ENCODE measurements at places on chromosomes 4 and X.

GRCh38 chr4:152245680-152246079 is 290.2 kb downstream of the FBXW7 start:
- DNase-seq: no peak

DNA sequence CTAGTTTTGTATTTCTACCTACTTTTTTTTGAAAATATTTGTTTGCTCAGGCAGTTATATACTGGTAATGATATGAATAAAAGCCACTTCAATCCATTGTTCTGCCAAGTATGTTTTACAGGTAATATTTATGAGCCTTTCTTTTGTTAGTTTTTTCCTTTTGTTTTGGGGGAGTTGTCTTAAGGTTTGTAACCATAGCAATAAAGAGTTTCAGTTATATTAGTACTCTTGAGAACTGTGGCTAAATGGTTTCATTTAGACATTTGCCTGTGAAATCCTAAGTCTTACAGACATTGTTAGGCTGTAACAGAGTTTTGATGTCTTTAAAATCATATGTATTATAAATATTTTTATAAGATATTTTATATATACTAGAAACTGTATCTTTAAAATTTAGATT is 150.1 kb downstream of the DIPK2B start:
- no peak for DNase-seq

DNA sequence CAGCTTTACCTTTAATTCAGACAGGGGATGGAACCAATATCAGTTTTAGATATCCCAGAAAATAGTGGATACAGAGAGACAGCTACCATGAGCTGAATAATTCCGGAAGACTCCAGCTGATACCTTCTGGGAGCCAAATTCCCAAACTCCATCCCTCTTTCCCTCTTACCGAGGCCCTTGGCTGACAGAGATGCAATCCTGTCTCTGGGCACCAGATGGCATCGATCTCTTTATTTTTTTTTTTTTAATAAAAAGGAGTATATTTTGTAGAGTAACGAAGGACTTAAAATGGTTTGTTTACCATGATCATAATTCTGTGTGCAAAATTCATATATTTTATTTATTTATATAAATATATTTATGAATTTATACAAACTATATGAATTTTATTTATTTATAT is 31.0 kb downstream of the RAB40A start:
- no peak for DNase-seq

- DNase-seq: peak; percentile 55
Observed at GRCh38 chrX:150693725-150694574, 754 bp downstream of the MTMR1 start.

GRCh38 chrX:129651756-129652564 is 2.8 kb downstream of the APLN start:
- no peak for DNase-seq

DNA sequence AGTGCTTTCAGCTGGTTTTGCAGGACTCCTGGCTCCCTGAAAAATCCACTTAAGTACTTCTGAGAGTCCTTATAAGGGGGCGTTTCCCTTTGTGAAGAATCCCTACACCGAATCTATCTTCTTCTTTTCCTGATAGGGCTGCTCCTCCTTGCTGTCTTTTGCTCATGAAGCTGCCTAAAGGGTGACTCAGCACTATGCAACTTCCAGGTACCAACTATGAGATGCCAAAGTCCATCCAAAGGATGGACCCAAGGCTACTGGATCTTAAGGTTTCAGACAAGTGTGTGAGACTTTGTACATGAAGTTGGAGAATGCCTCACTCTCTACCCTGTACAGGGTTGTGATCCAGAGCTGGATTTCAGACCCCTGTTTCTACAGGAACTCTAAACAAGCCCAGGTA is 485.0 kb upstream of the FAT1 start:
- DNase-seq: no peak

DNA sequence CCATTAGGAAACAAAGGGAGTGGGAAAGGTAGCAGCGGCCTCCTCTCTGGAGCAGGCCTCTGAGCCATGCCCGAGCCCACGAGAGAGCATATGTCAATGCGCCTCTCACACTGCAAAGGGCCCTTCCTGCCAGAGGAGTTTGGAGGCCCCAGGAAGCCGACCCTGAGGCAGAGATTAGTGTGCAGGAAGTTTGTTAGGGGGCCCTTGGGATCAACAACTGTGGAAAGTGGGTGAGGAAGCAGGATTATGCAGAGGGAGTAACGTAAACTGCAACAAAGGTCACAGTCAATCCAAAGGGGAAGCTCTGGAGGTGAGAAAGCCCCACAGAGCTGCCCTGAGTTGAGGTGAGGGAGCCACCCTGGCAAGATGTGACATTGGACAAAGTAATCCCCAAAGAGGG is 17.4 kb downstream of the RTL5 start:
- DNase-seq: no peak

- no peak for DNase-seq
Observed at GRCh38 chr4:6111354-6111960, 88.9 kb downstream of the JAKMIP1 start.

- DNase-seq: no peak
Observed at GRCh38 chr4:83618991-83619645, 83.2 kb downstream of the GPAT3 start.

- no peak for DNase-seq
Observed at GRCh38 chrX:118353081-118353850, 7.4 kb downstream of the WDR44 start.

DNA sequence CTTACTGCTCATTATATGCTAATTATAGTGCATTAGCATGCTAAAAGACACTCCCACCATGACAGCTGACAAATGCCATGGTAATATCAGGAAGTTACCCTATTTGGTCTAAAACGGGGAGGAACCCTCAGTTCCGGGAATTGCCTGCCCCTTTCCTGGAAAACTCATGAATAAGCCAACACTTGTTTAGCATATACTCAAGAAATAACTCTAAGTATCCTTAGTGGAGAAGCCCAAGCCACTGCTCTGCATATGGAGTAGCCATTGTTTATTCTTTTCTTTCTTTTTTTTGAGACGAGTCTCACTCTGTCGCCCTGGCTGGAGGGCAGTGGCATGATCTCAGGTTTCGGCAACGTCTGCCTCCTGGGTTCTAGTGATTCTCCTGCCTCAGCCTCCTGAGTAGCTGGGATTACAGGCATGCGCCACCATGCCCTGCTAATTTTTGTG is 15.5 kb downstream of the NUDT6 start:
- no peak for DNase-seq

DNA sequence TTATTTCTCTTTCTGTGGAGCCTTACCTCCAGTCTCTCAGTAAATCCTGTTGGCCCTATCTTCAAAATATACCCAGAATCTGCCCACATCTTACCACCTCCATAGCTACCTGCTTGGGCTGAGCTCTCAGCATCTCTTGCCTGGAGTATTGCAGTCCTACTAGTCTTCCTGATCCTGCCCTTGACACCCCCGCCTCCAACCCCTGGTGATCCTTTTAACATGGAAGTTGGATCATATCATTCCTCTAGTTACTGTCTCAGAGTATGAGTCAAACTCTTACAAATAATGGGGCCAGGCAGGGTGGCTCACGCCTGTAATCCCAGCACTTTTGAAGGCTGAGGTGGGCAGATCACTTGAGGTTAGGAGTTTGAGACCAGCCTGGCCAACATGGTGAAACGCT is 43.1 kb upstream of the SETD7 start:
- DNase-seq: no peak

DNA sequence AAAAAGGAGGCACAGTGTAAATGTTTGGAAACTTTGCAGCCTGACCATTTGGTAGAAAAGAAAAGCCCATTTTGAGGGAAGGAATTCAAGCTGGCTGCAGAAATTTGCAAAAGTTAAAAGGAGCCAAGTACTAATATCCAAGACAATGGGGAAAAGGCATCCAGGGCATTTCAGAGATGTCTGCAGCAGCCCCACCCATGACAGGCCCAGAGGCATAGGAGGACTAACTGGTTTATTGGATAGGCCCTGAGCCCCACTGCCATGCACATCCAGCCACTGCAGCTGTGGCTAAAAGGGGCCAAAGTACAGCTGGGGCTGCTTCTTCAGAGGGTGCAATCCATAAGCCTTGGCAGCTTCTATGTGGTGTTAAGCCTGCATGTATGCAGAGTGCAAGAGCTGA is 104.9 kb downstream of the HS3ST1 start:
- no peak for DNase-seq

GRCh38 chrX:69501429-69501828 is 2.7 kb upstream of the NALF2 start:
- DNase-seq: no peak

DNA sequence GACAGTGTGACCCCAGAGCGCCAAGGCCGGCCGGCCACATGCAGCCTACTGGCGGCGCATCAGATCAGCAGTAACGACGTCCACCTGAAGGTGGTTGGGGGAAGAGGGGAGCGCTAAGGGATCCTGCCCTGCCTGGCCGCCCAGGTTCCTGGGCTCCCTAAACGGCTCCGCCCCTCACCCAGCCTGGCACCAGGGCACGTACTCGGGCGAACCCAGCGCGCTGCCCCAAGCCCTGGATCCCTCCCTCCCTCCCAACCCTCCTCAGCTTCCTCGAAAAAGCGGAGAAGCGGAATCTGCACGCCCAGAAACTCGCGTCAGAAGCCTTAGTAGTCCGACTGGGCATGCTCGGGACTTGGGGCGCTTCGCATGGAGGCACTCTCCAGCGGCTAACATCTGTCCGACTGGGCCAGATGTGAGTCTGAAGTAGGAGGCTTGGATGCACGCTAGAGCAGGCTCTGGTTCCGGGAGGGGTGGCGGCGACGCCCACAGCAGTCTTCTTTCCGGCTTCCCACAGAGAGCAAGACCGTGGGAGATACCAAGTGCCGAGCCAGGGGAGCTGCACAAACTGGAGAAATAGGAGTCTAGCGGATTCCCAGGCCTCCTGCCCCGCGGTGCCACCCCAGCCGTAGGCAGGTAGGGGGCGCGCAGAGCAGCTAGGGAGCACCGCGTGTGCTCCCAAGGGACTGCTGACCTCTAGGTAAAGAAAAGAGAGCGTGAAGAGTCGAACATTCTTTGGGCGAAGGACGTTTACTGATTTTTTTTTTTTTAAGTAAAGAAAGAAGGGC is 114.3 kb upstream of the TEX13C start:
- DNase-seq: peak; percentile 5

- DNase-seq: no peak
Observed at GRCh38 chr4:2451821-2452785, 16.8 kb upstream of the RNF4 start.

Data from stimulated activated CD4-positive, alpha-beta T cell treated with anti-CD3 and anti-CD28 coated beads, Interleukin-4, amount 100 ng/mL, for 1 hour (primary cell).